Activated CD4-positive, alpha-beta T cell treated with anti-CD3 and anti-CD28 coated beads, Interleukin-2, amount 50 U/mL, for 1 hour (primary cell): ENCODE measurements at places on chromosomes 2 and 18.

DNA sequence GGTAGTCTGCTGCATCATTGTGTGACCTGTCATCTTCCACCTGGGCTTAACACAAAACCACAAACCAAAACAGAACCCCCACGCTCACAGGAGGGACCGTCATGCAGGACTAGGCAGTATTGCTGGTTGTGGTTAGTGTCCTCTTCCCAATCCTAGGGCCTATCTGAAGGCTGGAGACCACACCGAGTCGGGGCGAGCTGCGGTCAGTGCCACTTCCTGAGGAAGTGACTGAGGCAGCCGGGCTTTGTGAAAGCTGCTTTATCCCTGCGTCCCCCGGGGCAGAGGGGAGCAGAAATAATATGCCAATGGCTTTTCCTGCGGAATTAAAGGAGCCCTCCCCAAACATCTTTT lies 22.9 kb downstream of the ZNF532 start:
- no peak for DNase-seq

DNA sequence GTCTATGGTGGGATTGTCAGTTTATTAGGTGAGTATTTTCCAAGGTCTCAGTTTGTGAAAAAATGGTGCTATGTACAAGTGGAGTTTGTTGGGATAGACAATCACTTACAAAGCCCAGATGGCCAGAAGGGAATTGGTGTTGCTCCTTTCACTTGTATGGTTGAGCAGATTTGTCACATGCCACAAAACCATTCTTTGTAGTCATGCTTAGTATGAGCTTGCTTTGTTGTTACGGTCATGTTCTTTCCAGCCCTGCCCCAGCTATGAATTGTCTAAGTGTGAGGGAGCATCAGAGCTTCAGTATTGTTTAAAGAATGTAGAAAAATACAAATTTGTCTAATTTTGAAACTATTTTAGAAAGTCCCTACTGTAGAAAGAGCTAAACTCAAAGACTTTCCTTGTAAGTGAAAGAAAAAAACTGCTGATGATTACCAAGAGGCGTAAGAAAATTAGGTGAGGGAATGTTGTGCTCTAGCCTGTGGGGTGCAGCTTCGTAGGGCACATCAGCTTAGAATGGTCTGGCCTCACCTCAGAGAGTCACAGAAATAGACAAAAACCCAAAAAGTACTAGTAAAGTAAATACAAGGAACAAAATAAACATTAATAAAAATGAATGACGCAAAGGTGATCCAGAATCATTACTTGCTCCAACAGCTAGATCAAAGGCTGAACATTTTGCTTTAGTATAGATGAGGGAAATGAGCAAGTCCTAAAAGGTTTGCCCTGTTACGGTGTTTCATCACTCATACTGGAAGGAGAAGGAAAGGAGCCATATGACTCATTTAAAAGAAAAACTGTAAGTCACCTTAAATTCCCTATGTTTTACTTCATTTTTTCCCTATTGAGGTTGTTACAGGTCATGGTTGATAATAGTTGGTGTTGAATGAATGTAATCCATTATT lies 9.2 kb downstream of the TGIF1 start:
- no peak for DNase-seq

DNA sequence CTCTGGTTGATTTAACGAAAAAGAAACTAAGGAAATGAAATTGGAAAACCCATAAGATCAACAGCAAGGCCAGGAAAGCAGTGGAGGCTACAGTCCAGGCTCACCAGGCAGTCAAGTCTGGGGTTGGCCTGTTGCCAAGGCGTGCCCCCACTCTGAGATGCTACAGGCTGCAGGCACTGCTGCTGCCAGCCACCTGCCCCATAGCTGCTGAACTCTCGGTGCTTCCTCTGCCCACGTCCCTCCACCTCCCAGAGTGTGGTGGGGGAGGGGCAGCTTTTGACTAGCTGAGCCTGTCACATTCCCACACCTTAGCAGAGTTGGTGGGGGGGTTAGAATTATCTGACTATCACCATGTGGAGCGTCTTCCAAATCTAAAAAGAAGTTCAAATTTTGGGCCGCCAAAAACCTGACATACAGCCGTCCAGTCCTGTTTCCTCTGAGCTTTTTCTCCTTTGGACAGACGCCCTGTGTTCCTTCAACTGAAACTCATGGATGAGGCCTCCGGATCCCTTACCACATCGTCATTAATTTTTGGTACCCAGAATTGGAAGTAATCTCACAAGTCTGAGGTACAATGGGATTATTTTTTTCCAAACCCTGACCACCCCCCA lies 3.9 kb upstream of the SH3RF3 start:
- DNase-seq: no peak

DNA sequence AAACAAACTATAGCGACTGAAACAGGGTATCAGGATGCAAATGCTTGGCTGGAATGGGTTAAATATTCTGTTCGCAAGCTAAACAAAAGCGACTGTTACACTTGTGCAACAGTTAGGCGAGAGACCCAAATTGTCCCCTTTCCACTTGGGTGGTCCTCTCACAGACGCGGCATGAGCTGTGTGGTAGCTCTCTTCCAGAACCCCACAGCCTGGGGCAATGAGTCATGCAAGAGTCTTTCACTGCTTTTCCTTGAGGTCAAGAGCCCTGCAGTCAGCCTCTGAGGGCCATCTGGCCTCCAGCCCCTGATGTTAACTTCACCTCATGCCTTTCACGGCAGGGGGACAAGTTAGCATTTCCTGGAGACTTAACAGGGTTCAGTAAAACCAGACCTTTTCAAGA lies 25.7 kb downstream of the SULT1C4 start:
- no peak for DNase-seq

DNA sequence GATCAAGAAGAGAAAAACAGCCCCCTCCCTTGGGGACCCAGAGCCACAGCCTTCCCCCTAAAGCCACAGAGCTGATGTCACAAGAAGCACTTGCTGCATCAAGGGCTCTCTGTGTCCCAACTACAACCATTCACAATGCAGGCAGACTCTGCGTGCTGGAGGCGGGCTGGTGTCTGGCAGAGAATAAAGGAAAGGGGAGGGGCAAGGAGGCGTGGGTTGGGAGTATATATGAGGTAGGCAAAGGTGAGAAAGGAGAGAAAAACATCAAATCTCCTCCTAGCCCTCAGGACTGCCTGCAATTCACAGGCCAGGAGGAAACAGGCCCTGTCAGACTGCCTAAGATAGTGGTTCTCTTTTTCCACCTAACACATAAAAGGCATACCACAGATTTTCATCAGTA lies 48.8 kb upstream of the IHH start:
- peak; percentile 33 for DNase-seq

- DNase-seq: no peak
Observed at GRCh38 chr2:28045676-28046351, 155.3 kb downstream of the BABAM2 start.

- no peak for DNase-seq
Observed at GRCh38 chr2:172736424-172737174, 954 bp downstream of the RAPGEF4 start.

DNA sequence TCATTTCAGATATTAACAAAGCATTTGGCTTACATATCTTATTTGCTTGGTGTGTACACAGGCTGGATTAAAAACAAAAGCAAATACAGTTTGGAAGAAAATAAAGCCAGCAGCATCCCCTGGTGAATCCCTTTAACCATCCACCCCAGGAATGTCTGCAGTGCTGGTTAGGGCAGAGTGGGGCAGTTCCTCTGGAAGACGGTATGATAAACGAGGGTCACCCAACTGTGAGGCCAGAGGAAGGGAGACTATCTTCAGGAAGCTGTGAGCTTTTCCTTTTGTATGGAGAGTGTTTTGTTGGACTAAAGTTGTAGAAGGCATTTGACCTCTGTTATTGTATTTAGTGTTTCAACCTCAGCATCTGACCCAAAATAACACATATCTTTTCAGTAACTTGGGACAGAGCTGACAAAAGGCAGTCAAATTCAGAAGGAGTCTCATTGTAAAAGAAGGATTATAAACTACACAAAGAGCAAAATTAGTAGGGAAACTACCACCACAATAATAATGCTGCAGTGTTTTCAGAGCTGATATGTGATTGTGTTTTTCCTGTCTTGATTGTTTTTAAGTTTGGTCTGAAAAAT lies 159.1 kb downstream of the FMNL2 start:
- no peak for DNase-seq

GRCh38 chr18:47619771-47620448 lies 310.5 kb downstream of the SMAD2 start:
- DNase-seq: no peak

DNA sequence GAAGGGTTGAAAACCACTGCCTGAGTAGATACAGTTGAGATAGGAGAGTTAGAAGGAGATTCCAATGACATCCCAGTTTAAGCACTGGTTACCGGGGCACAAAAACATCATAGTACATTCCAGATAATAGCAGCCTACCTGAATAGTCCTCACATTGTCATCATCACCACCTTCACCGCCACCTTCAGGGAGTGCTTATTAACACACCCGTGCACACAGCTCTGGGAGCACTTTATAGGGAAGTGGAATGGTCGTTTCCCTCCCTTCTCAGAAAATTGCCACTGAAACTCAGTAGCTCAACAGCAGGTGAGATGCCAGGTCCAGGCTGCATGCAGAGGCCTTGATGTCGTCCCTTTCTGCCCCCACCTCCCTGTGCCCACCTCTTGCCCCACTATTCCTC lies 8.2 kb downstream of the SERPINB7 start:
- no peak for DNase-seq

DNA sequence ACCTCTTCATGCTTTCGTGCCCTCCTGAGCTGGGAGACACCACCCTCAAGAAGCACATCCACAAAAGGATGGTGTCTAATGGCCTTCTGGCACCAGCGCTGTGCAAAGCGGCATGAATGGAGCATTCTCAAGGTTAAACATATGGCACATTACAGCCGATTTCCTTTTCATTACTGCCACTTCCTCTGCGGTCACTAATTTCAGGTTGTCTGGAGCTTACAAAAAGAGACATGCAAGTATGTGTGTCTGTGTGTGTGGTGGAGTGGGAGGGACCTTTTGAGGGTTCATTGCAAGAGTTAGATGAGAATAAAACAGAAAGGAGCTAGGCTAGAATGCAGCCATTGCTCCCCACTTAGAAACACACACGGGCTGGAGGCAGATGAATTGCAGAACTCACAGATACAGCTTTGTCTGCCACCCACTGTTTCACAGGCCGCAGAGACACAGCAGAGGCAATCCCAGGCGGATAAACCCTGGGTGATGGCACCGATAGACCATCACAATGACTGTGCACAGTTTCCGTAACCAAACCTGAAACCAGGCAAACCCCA lies 76.0 kb downstream of the TGIF1 start:
- peak; percentile 3 for DNase-seq

DNA sequence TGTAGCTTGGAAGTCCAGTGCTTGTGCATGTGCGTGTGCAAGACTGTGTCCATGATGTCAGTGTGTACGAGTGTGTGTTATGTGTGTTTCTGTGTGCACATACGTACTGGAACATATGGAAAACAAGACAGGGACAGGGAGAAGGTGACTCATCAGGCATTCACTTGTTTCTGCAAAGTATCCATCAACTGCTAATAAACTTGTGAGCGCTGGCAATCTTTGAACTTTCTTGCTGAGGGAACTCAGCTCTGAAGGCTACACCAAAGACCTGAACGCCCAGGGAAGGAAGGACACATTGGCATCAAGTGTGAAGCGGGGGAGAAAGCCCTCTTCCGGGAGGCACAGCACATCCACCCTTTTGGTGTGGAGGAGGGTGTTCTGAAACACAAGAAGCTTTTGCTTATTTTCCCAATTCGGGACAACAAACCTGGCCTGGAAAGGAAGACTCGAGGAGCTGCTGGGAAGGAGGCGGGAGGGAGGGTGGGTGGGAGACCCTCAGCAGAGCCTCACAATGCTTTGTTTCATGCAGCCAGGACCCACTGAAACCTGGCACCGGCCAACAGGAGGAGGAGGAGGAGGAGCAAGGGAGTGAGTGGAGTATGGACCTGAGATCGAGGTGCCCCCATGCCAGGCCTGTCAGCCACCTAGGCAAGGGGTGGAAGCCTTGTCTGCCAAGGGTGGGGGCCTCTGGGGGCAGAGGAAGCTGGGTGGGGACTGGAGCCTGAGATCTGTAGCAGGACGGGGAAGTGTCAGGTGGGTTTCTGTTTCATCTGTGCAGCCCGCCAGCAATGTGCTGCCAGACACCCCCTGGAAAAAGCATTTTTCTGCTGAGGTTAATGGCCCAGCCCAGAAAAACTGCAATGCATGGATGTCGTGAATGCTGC lies 26.8 kb downstream of the SMAD7 start:
- no peak for DNase-seq

DNA sequence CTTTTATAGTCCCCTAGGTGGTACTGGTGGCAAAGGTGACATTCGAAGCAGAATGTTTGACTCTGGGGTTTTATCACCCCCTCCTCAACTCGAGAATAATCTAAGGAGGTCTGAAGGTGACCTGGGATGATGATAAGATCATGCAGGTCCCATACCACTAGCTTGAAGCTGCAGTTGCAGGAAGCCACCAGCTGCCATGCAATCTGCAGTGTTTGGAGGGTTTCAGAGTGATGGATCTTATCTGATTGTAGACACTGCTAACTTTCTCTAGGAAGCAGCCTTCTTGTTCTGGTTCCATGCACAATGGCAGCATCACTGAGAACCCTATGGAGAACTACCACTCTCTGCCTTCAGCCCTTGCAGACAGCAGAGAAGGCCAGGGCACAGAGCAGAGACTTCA lies 59.4 kb upstream of the LRPPRC start:
- DNase-seq: no peak

DNA sequence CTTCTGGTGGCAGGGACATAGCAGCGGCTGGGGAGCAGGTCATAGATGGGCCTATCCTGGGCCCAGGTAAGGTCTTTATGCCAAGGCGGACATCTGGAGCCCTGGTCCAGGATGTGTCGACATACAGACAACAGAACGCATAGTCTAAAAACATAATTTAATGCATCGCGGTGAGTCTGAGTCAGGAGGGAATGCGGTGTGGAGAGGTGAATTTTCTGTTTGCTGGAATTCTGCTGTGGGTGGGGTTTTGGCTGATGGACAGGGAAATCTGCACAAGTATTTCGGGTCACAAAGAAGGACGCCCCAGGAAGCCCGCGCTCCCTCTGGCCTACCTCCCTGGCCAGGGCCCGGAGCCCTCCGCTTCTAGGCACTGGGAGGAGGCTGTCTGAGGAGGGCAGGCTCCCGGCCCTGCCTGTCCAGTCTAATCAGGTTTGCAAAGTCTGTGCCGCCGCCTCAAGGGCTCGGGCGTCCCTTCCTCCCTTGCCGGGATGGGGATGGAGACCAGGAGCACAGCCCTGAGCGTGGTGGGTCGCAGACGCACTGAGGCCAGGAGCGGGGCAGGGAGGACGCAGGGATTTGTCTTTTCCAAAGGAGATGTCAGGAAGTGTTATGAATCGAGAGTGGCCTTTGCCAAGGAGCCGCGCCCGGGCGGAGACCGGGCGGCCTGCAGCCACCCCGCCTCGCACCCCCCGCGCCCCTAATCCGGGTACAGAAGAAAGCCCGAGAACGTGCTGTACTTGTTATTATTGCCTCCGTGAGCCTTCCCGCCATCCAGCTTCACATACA lies 2.3 kb downstream of the C1QL2 start:
- DNase-seq: no peak

DNA sequence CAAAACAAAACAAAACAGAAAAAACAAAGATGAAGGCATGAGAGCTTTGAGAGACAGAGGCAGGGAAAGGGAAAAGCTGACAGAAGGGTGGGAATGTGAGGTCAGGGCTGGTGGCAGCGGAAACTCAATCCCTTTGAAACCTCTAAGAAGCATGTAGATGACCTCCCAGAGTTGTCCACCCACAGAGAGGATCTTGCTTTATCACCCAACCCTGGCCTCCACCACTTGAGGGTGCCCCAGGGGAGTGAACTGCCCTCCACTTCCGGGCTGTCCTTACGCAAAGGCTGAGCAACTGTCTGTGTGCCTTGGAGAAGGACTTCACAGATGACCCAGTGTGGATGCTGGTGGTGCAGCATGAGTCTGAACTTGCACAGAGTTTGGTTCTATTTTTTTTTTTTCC lies 26.7 kb downstream of the PDCL3 start:
- no peak for DNase-seq
